Pancreas (tissue), 10 donors: ENCODE measurements at places on chromosomes 4 and X. TPM values are rescaled to one million over a fixed set of nuclear protein-coding genes. Genes with fewer than 3 reads are reported as not detected.

The FAM120C gene
- 4.0 TPM for polyA plus RNA-seq

The SLC2A9 gene
- polyA plus RNA-seq = 1.9 TPM

The UGT2B11 gene
- not detected for polyA plus RNA-seq

The XPNPEP2 gene
- 0.27 TPM for polyA plus RNA-seq

The PDE5A gene
- polyA plus RNA-seq = 19.3 TPM
